ENCODE measurements at places on chromosomes 7 and 10.

DNA sequence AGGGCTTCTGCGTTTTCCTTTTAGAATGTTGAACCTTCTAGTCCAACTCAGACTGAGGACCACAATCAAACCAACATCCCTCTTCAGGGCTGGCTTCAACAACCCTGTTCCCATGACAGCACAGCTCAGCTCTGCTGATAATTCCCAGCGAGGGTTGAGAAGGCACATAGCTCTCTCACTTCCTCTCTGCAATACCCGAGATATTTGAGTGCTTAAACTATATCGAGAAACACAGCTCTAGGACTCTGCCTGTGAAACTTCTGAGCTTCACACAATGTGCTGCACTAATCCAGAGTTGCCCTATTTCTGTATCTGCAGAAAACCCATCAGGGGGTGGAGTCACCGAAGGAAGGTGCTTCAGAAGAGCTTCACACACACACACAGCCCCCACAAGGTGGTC, 1.6 kb upstream of the ADARB2 start:
- no peak for DNase-seq

DNA sequence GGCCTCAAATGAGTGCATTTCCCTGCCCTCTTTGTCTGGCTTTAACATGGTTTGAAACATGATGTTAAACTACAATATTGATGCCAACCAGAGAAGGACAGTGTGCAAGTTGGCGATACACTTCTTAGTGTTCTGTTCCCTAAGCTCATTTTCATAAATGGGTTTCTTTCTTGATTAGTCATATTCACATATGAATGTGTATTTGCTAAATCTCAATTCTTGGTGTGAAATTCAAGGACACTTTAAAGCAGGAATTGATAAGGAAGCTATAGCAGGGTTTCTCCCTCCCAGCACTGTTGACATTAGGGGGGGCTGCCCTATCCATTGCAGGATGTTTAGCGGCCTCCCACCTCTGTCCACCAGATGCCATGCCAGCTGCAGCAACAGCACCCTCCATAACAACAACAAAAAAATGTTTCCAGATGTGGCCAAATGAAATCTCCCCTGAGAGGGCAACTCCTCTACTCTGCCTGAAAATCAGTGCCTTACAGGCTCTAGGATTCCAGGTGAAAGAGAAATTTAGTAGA, 13.1 kb downstream of the CCNY start:
- no peak for DNase-seq

DNA sequence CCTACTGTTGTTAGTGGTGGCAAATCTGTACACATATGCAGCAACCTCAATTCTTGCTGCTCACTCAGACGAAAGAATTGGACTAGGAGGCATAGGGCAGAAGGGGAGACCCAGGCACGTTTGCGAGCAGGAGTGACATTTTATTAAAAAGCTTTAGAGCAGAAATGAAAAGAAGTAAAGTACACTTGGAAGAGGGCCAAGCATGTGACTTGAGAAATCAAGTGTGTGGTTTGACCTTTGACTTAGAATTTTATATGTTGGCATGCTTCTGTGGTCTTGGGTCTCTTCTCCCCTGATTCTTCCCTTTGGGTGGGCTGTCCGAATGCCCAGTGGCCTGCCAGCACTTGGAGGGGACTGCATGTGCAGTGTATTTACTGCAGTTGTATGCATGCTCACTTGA, 205.5 kb upstream of the SEMA3D start:
- DNase-seq, result no peak

DNA sequence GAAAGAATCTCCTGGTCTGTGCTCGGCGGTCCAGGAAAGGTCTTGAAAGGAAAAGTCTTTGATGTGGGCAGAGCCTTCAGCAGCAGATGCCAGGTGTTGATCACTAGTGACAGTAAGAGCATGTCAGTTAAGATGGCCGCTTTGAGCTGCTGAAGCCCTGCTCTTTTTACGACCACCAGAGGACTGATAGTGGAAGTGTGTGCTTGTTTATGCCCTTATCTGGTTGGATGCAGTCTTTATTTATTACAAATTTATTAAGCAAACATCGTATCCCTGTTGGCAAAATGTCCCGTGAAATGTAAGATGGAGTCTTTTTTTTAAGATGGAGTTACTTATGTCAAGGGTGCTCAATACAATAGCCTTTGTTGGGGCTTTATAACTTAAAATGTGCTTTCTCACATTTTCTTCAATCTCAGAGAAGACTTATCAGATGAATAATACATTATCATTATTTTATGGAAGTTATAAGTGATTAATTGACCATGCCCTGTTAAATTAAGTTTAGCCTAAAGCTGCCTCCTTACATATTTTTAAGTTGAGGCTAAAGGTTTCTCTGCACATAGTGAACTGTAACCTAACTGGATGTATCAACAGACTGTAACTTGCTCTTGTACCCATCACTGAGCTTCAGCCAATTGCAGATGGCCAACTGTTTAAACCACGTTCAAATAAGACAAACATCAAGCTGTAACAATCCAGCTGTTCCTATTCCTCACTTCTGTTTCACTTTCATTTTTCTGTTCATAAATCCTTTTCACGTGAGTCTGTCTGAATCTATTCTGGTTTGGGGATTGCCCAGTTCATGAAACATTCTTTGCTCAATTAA, 97.4 kb upstream of the PIK3CG start:
- no peak for DNase-seq

GRCh38 chr10:101060951-101061623, 702 bp upstream of the KAZALD1 start:
- peak; percentile 75 for DNase-seq

DNA sequence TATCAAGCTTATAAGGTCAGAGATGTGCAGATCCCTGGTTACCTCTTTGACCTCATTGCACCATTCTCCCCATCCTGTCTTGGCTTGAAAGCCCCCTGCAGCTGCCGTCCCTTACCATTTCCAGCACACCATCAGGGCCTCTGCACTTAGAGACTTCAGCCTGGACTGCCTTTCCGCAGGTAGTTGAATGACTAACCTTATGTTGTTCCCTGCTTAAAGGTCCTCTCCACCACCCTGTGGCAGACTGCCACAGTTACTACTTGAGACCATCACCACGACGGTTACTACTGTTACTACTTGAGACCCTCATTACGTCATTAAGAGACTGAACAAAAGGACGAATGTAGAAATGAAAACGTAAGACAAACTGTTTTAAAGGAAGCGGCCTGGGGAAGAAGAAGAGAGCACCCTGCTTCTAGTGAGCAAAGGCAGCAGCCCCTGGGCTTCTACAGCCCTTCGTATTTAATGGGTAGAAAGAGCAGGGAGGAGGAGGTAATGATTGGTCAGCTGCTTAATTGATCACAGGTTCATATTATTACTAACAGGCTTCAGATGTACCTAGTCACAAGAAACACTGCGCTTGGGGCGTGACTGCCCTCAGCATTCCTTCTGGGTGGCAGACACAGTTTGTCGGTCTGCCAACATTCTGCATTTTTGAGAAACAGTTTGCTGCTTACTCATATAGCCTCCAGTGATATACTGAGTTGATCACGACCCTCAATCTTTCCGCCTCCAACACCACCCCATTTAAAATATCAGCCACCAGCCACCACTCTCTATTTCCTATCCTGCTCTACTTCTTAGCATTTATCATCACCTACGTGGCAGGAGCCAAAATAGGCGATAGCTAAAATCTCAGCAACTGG, 74.1 kb upstream of the PARD3 start:
- no peak for DNase-seq

DNA sequence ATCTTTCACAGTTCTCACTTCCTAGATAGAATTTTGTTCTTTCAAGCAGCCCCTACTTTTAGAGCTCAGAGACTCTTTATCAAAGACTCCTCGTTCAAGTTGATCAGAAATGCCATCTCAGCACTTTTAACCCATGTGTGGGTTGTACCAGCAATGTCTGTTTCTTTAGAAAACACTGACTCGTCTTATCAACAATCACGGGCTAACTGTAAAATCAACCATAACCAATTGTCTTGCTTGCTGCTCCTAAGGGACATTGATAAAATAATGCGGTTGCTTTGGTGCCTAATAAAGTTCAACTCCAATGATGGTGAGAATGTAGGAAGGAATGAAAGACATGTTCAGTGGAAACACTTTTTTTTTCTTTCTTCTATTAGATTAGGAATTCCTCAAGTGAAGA, 12.9 kb upstream of the CDK6 start:
- DNase-seq, result no peak

GRCh38 chr7:136058546-136058945, 81.4 kb upstream of the MTPN start:
- no peak for DNase-seq
